ENCODE measurements at places on chromosomes 7 and 10.

GRCh38 chr10:29714096-29714874 is 79.5 kb upstream of the SVIL start:
- DNase-seq = peak; percentile 44

DNA sequence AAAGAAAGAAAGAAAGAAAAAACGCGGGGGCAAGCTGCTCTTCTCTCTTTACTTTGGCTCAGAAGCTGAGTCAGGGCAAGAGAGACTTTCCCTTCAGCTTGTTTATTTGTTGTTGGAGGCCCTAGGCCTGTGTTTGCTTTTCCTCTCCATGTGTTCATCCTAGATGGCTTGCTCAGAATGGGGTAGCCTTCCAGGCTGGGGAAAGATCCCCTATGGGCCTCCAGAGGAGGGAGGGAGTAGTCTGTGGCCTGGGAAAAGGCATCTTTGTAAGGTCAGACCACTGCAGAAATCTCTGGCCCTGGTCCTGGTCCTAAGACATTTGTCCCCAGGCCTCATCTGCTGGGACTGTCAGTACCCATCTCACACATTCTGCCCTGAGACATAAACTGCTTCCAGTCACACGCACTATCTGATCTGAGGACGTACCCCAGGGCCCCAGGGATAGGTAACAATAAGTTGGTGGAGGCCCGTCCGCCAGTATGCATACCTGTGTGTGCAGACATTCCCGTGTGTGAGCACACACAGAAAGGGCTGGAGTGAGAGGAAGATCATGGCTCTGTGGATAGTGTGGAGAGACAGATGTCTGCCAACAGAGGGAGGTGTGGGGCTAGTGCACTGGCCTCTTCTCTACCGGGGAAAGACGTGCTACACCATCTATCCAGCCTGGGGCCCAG is 4.9 kb upstream of the SCD start:
- peak; percentile 41 for DNase-seq

DNA sequence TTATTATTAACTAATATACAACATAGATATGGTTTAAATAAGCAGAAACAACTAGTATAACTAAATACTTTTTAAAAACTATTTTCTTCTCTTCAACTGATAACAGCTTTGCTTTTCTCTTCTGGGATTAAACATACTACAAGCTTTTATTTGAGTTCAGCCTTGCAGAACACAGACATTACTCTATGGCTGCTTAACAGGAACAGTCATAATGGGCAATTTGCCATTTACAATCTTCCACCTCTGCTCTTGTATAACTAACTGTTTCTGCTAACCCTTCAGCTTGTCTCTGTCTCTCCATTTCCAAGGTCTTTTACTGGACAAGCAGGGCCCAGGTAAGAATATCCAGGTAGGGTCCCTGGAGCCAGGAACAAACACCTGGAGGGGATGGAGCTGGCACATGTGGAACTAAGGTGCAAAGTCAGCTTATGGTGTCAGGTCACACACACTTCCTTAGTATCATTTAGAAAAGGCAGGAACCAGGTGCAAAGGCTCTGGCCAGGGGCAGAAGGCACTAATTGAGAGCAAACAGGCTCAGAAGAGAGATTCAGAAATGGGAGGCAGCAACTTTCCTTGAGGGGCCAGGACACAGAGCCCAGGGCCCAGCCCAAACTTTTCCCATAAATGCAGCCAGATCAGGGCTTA is 93.1 kb downstream of the STRA8 start:
- DNase-seq = no peak

DNA sequence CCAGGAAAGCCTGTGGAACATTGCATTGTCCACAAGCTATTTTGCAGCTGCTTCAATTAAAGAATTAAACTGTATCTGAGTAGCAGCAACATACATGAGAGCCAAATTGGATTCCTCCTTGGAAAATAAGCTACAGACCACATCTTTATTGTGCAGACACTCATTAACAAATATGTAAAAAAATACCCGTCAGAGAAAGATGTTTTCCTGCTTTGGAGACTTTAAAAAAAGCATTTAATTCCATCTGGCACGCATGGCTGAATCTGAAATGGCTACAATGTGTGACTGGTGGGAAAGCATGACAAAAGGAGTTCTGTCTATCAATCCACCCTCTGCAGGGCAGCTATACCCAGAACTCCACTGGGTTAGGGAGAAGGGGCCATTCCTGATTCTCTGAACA is 73.1 kb upstream of the HPS1 start:
- DNase-seq = no peak

GRCh38 chr10:71255808-71256660 is 43.7 kb downstream of the UNC5B start:
- DNase-seq = peak; percentile 83

DNA sequence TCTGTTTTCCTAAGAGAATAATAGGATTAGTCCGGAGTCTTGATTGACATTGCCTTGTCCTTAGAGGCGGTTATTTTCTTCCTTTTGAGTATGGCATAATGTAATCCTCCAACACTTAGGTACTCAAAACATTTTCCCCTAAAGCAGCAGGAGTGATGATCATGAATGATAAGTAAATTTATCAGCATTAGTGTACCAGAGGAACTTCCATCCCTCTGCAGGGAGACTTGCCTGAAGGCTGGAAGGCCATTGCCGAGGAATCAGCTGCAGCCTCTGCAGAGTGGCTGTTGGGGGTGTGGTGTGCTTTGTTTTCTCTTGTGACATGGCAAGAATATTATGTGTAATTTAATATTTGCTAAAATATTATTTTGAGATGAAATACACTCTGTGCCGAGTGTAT is 56.8 kb downstream of the RAB11FIP2 start:
- no peak for DNase-seq

DNA sequence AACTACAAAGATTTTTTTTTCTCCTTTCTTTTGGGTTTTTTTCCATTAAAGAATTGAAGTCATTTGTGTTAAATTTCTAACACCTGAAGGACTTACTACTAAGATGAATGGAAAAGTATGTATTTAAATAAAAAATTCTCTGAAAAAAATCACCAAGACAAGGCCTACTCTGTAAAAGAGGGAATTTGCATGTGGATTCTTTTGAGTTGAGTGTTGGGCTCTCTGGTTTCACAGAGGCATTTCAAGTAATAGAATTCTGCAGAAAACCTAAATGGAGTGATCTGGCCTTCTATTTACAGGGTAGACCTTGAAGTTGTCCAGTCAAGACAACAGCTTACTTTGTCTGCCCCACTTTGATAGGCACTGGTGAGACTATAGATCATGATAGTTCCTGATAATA is 4.1 kb downstream of the LRRC17 start:
- no peak for DNase-seq

GRCh38 chr10:93813507-93814465 is 56.0 kb downstream of the LGI1 start:
- peak; percentile 41 for DNase-seq

DNA sequence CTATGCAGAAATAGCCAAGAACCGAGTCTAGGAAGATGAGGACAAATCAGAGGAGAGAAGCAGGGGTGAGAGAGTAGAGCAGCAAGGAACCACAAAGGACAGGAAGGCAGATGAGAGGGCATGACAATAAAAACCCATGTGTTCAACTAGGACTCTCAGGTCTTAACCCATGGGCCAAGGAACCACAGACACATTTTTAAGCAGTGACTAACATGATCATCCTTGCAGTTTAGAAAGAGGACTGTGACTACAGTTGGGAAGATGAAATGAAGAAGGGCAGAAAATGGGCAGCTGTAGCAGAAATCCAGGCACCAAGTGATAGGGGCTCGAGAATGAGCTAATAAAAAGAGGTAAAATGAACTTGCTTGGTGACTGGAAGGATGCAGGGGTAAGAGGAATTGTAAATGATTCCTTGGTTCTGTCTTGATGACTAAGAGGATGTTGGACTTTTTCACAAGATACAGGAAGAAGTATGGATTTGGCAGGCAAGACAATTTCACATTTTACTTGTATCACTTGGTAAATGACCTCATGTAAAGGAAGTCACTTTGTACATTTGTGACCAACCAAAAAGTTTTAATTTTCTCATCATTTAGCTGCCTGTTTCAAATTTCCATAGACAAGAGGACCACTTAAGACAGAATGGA is 22.8 kb downstream of the SGMS1 start:
- DNase-seq = no peak

DNA sequence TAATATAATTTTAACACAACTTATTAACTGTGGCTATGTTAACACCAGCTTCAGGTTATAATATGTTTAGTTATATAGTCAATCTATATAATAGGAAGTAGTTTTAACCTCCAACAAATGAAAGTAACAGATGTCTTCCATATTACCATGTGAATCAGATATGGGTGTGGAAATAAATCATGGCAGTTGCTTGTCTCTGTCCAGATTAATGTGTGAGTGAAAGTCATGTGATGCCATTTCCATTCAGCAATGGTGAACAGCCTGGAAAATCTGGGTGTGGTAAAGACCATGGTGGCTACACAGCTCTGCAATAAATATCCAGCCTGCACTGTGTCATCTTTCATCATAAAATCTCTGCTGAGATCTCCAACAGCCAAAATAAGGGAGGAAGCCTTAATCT is 27.8 kb downstream of the HEPACAM2 start:
- DNase-seq = no peak

DNA sequence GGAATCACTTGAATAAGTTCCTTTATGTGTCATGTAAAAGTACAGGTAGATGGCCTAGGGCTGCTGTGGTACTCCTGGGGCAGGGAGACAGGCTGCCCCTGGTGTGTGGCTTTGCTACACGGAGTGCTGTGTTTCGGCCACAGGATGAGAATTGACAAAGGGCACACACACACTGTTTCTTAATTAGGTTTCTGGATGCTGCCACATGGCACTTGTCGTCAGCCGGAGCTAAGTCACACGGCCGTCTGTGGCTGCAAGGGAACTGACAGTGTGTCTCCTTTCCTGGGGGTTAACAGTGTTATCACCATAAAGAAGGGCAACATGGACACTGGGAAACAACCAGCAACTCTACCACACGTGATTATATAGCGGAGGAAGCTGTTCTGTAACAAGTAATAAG is 55.7 kb upstream of the CREB5 start:
- peak; percentile 10 for DNase-seq

DNA sequence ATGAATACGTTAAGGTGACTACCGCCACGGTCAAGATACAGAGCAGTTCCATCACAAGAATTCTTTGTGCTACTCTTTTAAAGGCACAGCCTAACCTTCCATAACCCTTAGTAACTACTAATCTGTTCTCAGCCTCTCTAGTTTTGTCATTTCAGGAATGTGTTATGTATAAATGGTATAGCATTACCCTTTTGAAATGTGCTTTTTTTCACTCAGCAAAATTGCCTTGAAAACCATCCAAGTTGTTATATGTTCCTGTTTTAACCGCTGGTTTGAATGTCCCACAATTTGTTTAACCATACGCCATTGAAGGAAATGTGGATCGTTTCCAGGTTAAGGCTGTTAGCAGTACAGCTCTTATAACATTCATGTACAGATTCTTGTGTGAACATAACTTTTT is 32.0 kb downstream of the WAC start:
- DNase-seq = no peak

DNA sequence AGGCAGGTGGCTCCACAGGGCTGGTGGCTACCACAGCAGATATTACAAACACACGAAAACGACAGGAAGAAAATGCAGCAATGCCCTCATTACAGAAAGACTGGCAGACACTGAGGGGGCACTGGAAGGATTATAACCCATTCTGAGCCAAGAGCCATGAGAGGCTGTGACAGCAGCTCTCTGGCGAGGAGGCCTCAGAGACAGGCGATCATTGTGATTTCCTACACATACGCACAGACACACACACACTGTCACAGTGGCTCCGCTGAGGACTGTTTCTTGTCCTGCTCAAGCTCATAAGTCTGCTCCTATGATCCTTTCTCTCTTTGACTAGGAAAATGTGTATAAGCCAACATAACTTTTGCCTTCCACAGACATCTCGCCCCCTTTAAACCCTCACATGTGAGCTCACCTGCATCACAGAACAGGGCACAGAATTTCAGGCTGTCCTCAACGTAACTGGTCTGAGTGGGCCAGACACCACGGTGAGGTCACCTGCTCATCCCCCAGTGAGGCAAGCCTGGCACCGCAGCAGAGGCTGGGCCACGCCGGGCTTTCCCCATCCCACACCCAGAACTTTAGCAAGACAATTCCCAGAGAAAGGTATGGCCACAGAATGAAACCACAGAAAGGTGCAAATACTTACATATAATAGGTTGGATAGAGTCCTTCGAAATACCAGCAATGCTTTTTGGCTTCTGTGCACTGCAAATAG is 51.7 kb downstream of the VOPP1 start:
- DNase-seq = no peak

DNA sequence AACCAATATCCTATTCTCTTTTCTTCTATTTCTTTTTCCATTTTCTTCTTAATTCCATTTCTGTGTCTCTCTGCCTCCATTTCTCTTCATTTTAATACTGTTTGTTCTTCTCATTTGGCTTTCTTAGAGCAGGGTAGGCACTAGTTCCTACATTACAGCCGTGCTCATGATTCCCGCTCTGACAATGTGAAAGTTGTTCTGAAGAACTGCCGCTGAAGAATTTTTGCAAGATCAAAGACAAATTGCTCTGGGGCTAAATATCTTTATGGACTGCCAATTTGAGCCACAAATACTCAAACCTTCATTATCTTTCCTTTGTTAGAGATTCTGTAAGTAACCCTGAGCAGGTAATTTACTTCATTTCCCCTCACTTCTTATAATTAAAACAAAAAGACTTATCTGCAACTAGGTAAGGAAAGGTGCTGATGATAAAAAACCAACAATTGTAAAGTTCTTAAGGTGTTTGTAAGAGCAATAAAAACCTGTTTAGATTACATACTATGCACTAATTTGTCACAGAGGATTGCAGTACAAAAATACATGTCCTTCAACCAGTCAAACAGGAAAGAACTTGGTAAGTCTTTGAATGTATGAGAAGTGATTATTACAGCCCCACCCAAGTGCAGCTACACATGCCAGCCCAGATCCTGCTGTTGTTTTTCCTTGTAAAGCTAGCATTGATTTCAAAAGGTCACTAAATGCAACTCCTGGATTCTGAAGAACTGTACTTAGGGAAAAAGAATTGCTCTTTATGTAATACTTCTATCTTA is 127.5 kb downstream of the COL28A1 start:
- peak; percentile 91 for DNase-seq

DNA sequence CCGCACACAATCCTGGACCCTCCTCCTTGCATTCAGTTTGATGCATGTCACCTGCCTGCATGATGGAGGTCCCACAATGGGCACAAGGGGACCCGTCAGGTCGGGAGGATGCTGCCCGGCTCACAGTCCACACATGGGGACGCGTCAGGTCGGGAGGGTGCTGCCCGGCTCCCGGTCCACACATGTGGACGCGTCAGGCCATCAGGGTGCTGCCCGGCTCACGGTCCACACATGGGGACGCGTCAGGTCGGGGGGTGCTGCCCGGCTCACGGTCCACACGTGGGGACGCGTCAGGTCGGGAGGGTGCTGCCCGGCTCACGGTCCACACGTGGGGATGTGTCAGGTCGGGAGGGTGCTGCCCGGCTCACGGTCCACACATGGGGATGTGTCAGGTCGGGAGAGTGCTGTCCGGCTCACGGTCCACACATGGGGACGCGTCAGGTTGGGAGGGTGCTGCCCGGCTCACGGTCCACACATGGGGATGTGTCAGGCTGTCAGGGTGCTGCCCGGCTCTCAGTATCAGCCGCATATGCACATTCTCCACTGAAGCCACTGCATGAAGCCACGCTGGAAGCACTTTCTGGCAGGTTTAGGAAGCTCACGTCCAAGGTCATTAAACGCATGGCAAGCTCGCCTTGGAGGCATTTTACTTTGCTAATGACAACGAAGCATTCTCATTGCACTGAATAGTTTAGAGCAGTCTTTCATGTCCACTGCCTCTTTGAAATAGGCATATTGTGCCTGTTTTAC is 50.3 kb downstream of the DIP2C start:
- no peak for DNase-seq

- no peak for DNase-seq
These were observed 523.2 kb upstream of the SORCS1 start for GRCh38 chr10:107687701-107688100.
